Neural progenitor cell (in vitro differentiated cells): ENCODE measurements at places on chromosomes 7 and 10.

- DNase-seq, result no peak
Measured at GRCh38 chr10:19921300-19922140, 105.3 kb downstream of the PLXDC2 start.

GRCh38 chr10:64112701-64113355 is 591.6 kb downstream of the REEP3 start:
- DNase-seq, result no peak

DNA sequence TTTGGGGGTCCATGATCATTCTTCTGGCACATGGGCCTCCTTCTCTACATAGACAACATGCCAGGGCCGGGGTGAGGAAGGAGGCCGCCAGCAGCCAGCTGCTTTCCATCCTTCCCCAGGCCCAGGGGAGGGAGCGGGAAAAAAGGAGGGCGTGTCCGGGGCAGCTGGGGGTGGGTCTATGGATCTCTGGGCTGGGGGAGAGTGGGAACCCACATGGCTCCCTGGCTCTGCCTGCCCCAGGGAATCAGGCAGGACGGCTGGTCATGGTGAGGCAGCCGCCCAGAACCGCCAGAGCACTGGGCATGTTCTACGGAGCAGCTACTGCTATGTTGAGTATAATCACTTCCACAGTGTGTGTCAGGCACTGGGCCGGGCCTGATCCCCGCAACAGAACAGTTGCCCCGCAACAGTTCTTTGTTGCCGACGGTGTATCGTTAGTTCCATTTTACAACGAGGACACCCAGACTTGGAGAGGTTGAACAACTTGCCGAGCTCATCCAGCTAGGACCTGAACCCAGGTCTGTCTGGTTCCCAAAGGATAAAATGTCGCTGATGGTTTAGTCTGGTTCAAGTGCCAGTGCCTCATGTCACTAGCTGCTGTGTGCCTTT is 6.4 kb upstream of the IRF5 start:
- DNase-seq, result no peak

GRCh38 chr7:7351832-7352231 is 169.5 kb downstream of the C1GALT1 start:
- no peak for DNase-seq

DNA sequence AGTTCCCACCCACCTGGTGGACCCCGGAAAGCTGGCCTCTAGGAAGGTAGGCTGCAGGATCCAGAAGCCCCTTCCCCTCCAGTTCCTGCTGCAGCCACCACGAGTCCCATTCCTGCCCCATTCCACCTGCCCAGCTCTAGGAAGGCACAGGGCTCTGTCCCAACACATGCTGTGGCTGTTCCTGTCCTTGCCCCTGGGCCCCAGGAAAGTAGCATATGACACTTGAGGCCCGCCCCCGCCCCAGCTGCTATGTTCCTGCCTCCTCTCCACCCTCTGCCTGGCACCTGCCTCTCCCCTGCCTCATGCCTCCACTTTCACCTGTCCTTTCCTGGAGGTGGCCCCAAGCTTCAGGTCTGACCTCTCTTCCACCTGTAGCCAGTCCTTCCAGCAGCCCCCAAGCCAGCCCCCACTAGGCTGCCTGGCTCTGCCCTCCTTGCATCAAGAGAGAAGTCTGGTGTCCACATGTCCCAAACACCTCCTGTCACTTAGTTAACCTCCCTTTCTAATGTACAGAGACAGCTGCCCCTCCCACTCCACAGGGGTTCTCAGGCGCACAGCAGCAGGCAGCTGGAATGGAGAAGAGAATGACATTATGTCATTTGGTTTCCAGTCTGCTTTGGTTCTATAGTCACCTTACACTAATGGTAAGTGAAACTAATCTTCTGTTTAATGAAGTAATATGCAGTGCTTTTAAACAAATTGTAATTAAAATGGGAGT is 22.7 kb downstream of the YKT6 start:
- DNase-seq, result peak; percentile 74

GRCh38 chr7:151679071-151679708 is 159.5 kb upstream of the RHEB start:
- DNase-seq, result no peak

DNA sequence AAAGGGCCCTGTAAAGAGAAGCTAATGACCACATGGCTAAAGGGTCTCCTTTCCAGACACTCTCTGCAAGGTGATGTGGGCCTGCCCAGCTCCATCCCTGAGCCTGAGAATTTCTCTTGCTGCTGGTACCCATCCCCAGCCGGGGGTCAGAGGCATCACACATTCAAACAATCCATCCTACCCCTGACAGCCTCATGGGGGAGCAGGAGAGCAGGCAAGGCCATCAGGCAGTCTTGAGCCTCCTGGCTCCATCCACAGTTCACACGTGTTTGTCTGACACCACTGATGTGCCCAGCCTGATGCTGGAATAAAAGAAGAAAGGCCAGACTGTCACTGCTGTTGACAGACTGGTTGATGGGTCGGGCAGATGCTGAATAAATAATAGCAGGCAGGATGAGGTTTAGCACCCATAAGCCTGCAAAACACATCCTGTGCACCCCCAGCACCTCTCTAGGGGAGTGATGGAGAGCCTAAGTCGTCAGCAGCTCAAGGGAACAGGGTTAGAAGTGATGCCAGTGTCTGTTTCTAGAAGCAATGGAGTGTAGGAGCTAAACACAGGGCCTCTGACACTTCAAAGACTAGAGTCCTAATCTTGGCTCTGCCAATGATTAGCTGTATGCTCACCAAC is 43.5 kb downstream of the TLL2 start:
- DNase-seq, result peak; percentile 71

GRCh38 chr10:69501657-69502056 is 50.4 kb downstream of the TSPAN15 start:
- no peak for DNase-seq

DNA sequence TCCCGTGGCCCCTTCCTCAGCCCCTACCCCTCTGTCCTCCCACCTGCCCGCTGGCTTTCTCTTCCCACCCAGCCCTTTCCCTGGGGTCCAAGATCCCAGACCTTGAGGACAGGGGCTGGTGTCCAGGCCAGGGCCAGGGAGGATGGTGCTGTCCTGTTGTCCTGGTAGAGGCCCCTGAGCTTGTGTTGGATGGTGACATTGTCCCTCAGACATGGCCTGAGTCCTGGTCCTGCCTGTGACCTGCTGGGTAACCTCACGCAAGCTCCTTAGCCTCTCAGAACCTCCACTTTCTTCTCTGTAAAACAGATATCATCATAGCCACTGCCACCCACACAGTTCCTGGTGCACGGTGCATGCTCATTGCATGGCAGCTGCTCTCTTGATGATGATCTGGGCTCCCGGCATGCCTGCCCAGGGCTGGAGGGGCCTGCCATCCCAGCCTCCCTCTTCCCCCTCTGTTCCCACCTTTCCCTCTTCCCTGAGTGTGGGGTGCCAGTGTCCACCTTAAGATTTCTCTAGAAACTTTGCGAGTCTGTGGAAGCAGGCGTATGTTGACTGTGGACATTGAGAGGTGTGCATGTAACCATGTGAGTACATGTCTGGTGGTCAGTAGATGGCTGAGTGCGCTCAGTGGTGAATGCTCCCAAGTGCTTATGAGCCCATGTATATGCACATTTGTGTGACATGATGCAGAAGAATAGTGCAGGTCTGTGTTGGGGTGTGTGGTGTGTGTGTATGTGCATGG is 60.4 kb downstream of the NEURL1 start:
- DNase-seq, result no peak

GRCh38 chr10:71458387-71458786 is 61.7 kb downstream of the CDH23 start:
- DNase-seq, result no peak

GRCh38 chr7:20834656-20835055 is 48.0 kb upstream of the SP8 start:
- peak; percentile 11 for DNase-seq

GRCh38 chr7:132458729-132459128 is 117.5 kb downstream of the PLXNA4 start:
- no peak for DNase-seq

DNA sequence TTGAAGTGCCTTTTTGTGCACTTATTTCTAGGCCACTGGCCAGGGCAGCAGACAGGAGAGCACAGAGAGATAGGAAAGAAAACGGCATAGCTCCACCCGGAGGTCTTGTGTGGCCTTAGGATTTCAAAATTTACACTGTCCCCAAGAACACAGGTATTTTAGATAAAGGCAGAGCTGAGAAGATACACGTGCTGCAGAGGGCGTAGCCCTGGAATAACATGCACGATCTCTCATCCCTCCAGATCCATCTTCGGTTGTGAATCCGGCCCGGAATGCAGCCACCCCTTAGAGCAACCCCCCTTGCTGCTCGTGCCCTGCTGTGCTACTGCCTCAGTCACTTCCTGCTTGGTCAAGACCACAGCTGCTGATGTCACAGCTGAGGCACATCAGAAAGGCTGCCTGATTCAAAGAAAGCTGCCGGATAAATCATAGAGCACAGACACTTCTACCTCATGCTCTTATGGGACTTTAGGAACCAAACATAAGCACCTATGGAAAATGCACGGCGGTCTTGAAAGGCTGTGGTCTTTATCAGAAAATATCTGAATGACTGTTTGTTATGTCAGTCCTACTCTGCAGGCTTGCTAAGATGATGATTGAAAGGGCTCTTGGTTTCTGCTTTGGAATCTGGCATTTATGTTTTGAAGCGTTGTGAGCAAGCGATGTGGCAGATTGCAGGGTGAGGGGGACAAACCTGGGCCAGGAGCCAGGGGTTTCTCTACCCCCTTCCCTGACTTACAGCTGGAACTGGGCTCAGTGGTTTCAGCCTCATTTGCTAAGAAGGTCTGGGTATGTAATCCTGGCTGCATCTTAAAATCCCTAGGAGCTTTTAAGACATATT is 152.0 kb downstream of the SVIL start:
- peak; percentile 37 for DNase-seq

GRCh38 chr7:155338632-155339320 is 41.1 kb downstream of the INSIG1 start:
- no peak for DNase-seq

DNA sequence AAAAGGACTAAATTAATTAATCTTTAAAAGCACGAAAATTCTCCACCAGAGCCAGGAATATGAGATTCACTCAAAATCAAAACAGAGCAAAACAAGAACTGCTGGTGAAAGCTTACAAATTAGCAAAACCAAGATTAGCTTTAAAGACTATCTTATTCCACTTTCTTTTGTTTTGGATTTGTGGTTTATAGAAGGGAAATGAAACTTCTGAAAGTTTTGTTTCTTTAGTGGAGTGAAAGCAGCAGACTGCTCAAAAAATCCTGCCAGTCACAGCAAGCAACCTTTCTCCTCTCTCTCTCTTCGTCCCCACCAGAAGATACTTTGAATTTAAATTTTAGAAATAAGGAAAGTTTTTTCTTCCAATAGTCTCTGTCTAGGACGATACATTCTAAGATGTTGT is 7.8 kb downstream of the ACTA2 start:
- no peak for DNase-seq

DNA sequence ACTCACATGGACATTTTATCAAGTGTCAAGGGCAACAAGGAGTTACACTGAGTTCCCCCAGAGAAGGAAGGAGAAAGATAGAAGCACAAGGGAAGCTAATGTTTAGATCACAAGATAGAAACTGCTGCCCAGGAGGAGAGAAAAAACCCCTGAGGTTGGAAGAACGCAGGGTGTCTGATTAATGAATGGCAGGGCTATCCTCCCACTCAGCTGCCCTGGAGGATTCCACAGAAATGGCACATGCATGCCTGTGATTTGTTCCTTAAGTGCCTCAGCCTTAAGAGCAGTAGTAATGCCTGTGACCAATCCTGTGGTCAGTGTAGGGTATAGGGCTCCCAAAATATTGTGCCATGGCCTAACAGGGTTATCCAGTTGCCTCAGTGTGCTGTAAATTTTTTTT is 20.2 kb downstream of the DNAJB9 start:
- no peak for DNase-seq

DNA sequence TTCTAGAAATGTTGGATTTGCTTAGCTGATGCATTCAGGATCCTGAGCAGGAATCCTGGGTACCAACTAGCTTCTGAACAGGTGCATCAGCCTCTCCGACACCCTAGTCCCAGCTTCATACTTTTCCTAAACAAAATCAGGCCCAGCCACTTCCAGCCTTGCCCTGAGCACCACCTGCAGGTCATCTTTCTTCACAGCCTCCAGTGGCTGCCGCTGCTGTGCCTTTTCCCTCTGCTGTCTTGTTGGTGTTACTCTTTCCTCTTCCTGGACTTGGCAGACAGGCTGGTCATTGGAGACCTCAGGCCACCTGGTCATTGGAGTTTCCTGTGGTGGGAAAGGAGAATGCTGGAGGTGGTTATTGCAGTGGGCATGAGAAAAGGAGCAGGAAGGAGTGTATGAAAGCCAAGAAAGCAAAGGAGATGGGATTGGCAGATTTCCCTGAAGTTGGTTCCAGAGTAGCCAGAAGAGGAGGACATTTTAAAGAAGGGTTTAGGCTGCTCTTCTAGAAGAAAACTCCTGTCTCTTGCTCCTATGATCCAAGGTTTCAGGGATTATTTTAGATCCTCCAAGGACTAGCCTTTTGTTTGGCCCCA is 48.2 kb upstream of the NFKB2 start:
- peak; percentile 82 for DNase-seq

DNA sequence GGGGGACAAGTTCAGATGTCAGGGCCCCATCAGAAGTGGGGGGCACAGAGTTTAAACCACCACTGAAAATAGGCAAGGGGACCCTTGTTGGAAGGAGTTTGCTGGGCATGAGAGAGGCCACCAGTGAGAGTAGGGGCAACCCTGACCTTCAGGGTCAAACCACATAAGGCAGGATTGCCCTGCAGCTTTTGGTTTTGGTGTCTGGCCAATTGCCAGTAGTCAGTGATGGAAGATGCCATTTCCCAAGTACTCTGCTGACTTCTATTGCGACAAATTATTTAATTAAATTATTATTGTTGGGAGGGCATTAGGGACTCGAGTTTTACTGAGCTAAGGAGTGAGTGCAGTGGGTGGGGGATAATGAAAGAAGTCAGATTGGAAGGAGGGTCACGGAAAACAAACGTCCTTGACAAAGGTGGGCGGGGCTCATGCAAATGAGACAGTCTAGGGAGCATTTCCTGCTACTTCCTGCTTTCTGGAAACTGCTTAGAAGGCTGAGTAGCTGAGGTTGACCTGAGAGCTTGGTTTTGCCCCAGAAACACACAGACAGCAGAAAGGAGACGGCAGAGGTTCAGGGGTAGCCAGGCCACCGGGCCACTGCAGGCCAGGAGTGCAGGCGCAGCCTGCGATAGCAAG is 74.2 kb upstream of the ANLN start:
- no peak for DNase-seq

- peak; percentile 80 for DNase-seq
Measured at GRCh38 chr7:141649865-141650634, 51.9 kb downstream of the DENND11 start.

DNA sequence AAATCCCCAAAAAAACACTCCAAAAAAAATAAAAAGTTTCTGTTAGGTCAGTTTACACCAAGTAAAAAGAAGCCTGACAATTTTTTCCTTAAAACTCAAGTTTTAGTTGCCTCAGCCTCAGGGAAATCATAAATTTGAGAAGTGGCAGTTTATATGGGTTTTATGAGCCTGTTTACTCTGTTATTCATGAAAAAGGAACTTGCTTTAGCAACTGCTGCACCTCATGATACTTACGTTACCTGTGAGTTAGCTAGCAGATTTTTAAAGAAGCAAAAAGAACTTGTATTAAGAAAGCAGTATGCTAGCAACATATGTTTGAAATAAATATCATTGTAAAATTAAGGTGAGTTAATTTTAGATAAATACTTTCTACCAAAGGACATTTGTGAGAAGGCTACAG is 1264.5 kb upstream of the PHF14 start:
- no peak for DNase-seq

- no peak for DNase-seq
Measured at GRCh38 chr7:117889611-117890010, 16.4 kb upstream of the CTTNBP2 start.
